ENCODE measurements at places on chromosomes 4 and X.

DNA sequence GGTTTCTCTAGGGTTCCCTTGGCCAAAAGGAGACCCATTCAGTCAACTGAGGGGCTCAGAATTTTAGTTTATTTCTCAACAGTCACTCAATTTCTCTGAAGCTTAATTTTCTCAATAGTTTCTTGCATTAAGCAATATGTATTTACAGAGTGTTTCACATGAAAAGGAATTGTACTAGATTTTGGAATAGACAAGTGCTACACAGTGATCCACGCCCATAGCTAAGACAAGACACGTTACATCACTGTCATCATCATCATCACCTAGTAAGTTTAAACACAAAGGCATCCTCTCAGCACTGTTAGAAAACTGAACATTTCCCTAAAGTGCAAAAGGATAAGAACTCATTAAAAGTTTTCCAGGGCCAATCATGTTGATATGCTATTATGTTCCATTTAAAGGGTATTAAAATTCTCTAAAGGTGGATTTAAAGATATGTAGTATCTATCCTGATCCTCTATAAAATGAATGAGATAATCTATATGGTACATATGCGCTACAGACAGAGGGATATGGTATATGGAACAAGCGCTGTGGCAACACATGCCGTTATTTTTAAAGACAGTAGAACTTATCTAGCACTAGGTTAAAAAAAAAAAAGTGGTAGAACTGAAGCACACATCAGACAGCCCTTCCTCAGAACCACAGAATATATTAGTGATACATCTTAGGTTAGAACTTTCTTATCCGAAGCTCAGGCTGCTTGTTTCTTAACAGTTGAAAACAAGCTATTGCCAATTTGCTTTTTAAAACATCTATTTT is 12.1 kb downstream of the PPA2 start:
- DNase-seq = no peak

GRCh38 chrX:52425775-52426174 is 57.0 kb downstream of the XAGE2 start:
- DNase-seq = no peak

DNA sequence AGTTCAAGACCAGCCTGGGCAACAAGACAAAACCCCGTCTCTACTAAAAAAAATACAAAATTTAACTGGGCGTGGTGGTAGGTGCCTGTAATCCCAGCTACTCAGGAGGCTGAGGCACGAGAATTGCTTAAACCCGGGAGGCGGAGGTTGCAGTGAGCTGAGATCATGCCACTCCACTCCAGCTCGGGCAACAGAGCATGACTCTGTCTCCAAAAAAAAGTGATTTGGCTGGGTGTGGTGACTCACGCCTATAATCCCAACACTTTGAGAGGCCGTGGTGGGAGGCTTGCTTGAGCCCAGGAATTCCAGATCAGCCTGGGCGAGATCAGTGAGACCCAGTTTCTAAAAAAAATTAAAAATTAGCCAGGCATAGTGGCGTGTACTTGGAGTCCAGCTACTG is 4.1 kb downstream of the OPHN1 start:
- DNase-seq = no peak

DNA sequence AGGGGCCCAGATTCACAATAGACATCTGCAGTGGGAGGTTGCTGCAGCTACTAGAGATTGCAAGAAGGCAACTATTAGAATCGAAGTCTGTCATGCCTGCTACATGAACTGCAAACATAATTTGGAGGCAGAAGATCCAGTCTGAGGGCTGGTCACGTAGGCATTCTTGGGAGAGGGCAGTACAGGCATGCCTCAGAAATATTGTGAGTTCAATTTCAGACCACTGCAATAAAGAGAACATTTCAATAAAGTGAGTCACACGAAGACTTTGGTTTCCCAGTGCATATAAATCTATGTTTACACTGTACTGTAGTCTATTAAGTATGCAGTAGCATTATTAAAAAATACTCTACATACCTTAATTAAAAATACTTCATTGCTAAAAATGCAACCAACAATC is 585.8 kb upstream of the FAT1 start:
- DNase-seq = no peak

Data from stimulated activated CD4-positive, alpha-beta T cell treated with anti-CD3 and anti-CD28 coated beads, TNF-alpha, amount 100 ng/mL, for 48 hours (primary cell).